Activated CD4-positive, alpha-beta memory T cell treated with anti-CD3 and anti-CD28 coated beads, Interleukin-2, amount 10 ng/mL, durations not matched to agents 7 days and 5 days (primary cell): ENCODE measurements at places on chromosomes 11 and 22. TPM values are rescaled to one million over a fixed set of nuclear protein-coding genes. Genes with fewer than 3 reads are reported as not detected.

GRCh38 chr22:43481568-43482317 is 69.9 kb downstream of the MPPED1 start:
- peak overlapping the region; percentile 44 for H3K27ac ChIP-seq
- H3K27me3 ChIP-seq, result no peaks in the 10 kb centered on the region
- peak overlapping the region; percentile 43 for H3K4me3 ChIP-seq
- H3K36me3 ChIP-seq, result no peaks in the 10 kb centered on the region

- peaks cover 5% of the 10 kb centered on the region for H3K36me3 ChIP-seq
- no peak overlapping the region for H3K27ac ChIP-seq
- peaks cover 36% of the 10 kb centered on the region for H3K4me1 ChIP-seq
- no peak for DNase-seq
- no peak overlapping the region for H3K4me3 ChIP-seq
Observed at GRCh38 chr11:119062779-119063178, 4.8 kb upstream of the VPS11 start.

- H3K36me3 ChIP-seq, result no peaks in the 10 kb centered on the region
- no peak for DNase-seq
- peaks cover 8% of the 10 kb centered on the region for H3K4me1 ChIP-seq
- no peak overlapping the region for H3K4me3 ChIP-seq
Observed at GRCh38 chr22:20302438-20303228, 17.2 kb downstream of the DGCR6L start.

GRCh38 chr11:34585735-34586487 is 35.0 kb upstream of the EHF start:
- no peak for DNase-seq
- no peak overlapping the region for H3K27ac ChIP-seq
- H3K27me3 ChIP-seq, result peaks cover 38% of the 10 kb centered on the region
- no peaks in the 10 kb centered on the region for H3K4me1 ChIP-seq
- H3K36me3 ChIP-seq, result no peaks in the 10 kb centered on the region
- no peak overlapping the region for H3K4me3 ChIP-seq

DNA sequence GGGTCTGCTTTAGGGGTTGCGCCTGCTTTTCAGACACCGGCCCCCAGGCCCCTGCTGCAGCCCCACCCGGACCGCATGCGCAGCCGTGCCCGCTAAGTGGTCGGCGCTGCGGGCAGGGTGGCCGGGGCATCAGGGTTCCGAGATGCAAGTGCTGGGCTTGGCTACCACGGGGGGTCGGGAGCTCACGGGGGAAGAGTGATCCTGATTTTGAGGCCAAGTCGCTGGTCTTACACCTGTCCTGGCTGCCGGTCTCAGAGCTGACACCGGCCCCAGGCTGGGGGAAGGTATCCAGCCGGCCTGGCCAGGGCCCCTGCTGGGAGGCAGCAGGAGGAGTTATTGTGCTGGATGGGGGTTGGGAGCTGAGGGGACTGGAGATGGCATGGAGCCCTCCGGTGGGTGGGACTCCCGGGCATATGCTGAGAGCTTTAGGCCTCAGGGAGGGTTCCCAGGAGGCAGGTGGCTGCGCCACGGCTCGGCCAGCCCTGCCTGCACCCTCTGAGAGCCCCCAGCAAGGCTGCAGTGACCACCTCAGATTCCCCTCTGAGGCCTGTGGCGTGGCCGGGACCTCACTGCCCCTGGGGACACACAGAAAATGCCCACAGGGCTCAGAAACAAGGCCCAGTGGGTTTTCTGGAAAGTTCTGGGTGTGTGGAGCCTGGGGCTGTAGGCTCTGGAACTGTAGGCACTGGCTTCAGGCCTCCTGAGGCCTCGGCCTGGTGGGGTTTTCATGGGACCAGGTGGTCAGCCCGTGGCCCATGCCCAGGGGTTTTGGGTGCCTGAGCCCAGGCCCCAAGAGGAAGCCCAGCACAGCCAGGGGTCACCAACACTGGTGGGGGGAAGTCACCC is 4.4 kb upstream of the MUC5AC start:
- no peak overlapping the region for H3K27ac ChIP-seq
- H3K4me1 ChIP-seq, result peaks cover 3% of the 10 kb centered on the region
- H3K4me3 ChIP-seq, result no peak overlapping the region

The OR52H1 gene
- not detected for total RNA-seq

The TBX10 gene
- total RNA-seq, result not detected

The CCDC116 gene
- total RNA-seq, result 0.33 TPM
